ENCODE measurements at places on chromosomes 7 and 10.

- no peak for DNase-seq
These were observed 82.7 kb downstream of the PAX2 start for GRCh38 chr10:100827819-100828737.

DNA sequence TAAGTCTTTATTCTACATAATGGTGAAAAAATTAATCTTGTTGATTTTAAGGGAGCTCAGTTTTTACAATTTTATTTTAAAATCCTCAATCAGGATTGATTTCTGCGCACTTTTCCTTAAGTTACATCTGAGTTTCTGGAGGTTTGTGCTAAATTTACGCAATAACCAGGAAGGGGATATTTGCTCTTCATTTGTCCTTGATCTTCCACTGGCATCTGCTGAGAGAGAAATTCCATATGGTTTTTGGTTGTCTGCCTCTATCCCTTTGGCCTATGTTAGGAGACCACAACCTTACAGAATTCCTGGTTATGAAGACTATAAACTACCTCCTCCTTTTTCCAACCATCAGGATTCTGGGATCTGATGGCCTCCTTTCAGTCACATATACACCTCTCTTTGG lies 20.1 kb upstream of the CDK6 start:
- no peak for DNase-seq

GRCh38 chr7:28700790-28701203 lies 257.3 kb downstream of the TRIL start:
- DNase-seq, result no peak

DNA sequence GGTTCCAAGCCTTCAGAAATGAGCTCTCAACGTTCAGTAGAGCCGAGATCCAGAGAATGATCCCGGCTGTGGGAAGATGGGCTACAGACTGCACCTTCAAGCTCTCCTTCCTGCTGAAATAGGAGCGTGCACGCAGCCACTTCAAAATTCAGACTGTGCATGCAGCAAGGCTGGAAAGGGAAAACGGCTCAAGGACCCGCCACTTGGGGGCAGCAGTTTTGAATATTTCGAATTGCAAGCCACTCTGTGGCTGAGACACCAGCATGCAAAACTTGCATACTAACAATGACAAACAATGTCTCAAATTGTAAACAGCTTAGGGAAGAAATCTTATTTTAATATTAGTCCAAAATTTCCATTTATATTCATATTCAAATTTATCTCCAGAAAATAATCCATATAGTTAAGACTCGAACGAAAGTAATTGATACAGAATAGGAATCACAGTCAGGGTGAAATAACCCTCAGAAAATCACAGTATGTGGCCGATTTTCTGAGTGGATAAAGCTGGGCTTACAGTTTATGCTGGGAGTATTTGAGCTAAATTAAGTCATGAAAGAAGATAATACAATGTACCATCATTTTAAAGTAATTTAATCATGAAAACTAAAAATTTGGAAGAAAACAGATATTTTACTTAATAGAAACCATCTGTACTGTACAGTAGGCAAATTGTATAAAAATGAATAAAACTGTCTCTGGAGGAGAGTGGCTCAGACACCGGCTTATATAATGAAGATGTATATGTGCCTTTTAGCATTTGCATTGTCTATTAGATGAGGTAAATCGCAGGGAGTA lies 137.9 kb upstream of the MKI67 start:
- no peak for DNase-seq

- no peak for DNase-seq
These were observed 64.0 kb downstream of the NEURL1 start for GRCh38 chr10:103557455-103557854.

GRCh38 chr10:4250587-4250887 lies 465.5 kb upstream of the KLF6 start:
- no peak for DNase-seq

DNA sequence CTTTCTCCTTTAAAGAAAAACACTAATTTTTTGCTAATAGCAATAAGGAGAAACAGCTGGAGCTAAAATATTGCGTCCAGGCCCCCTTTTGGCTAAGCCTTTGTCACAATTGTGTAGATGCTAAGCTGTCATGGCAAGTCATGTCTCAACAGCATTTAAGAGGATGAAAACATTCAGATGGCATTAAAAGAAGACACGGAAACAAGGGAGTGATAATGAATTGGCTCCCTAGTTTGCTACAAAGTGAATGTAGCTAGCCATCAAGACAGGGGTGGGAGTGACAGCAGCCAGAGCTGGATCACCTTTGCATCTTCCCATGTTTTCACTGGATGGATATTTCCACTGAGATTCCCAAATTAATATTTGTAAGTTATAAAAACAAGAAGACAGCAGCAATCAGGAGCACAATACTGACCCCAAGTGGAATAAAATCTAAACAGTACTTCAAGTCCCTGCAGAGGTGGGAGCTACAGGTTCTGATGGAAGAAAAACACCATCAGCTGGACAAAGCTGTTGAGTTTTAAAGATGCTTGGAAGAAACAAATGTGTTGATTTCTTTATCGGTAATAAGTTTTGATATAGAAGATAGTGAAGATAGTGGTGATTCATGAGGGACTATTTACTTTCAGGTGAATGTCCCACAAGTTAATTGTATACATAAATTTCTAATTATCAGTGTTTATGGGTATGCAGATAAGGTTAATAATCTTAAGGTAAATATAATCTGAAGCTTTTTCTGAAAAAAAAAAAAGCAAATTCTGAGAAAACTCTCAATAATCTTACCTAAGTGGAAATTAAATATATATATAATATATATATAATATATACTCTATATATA lies 129.4 kb downstream of the SLC16A9 start:
- no peak for DNase-seq

DNA sequence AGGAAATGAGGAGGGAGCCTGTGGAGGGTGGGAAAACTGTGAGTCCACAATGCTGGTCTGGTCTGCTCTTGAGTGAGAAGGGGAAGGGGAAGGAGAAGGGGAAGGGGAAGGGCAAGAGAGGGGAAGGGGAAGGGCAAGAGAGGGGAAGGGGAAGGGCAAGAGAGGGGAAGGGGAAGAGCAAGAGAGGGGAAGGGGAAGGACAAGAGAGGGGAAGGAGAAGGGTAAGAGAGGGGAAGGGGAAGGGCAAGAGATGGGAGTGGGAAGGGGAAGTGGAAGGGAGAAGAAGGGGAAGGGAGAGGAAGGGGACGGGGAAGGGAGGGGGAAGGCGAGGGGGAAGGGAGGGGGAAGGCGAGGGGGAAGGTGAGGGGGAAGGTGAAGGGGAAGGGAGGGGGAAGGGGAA lies 213.2 kb downstream of the GRM8 start:
- DNase-seq, result no peak

DNA sequence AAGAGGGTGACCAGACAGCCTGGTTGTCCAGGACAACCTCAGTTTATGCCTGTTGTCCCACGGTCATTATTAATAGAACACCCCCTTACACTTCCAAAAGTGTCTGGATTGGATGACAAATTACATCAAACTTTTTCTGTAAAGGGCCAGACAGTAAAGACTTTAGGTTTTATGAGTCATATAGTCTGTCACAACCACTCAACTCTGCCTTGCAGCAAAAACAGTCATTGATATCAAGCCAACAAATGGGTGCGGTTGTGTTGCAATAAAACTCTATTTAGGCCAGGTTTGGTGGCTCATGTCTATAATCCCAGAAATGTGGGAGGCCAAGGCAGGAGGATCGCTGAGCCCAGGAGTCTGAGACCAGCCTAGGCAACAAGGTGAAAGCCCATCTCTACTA lies 66.7 kb upstream of the ATP6V0A4 start:
- no peak for DNase-seq

DNA sequence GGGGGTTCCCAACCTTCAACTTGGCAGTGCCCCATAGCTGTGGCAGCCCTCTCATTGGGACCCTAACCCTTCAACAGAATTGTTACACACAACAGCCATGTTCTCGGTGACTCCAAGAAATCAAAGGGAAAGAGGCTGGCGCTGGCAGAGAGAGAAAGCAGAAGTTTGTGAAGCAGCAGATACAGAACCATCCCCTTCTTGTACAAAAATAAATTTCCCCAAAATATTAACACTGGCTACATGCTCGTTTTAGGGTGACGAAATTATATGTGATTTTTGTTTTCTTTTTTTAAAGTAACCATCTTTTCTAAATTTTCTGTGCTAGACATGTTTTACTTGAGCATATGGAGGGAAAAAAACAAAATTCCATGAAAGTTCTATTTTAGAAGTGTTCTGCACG lies 45.2 kb upstream of the SAMD8 start:
- no peak for DNase-seq

DNA sequence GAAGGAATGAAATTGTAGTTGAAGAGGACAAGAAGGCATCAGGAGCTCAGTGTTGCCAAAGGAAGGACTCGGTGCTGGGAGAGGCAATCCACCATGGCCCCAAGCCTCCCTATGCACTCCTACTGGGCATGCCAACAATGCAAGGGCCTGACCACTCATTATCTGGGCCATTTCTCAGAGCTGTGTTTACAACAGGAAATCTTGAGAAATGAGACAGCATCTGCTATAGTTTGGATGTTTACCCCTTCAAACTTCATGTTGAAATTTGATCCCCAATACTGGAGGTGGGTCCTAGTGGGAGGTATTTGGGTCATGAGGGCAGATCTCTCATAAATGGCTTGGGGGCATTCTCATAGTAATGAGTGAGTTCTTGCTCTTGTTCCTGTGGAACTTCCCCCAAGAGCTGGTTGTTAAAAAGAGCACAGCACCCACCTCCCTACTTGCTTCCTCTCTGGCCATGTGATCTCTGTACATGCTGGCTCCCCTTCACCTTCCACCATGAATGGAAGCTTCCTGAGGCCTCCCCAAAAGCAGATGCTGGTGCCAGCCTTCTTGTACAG lies 50.8 kb upstream of the AOAH start:
- DNase-seq, result no peak

- no peak for DNase-seq
These were observed 279.2 kb downstream of the PRPF18 start for GRCh38 chr10:13865758-13866491.

DNA sequence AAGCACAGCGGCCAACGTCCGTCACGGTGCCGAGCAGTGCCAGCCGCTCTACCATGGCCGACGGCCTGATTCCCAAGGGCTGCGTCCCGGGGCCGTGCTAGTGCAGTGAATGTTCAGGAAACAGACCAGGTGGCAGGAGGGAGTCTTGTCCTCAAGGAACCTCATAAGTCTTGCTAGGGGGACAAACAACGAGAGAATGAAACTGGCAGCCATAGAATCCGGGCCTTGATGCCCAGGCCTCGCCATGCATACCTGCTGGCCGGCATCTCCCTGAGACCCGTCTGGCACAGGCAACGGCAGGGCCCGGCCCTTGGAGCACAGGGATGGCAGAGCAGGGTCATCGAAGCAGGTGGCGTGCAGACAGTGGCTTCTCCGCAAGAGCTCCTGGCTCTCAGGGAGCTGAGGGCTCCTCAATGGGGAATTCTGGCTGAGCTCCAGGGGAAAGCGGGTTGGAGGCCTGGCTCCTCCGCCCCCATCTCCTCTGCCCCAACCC lies 58.8 kb downstream of the DIP2C start:
- no peak for DNase-seq

- DNase-seq, result peak; percentile 75
These were observed 1.3 kb downstream of the ZNRF2 start for GRCh38 chr7:30285536-30286284.

DNA sequence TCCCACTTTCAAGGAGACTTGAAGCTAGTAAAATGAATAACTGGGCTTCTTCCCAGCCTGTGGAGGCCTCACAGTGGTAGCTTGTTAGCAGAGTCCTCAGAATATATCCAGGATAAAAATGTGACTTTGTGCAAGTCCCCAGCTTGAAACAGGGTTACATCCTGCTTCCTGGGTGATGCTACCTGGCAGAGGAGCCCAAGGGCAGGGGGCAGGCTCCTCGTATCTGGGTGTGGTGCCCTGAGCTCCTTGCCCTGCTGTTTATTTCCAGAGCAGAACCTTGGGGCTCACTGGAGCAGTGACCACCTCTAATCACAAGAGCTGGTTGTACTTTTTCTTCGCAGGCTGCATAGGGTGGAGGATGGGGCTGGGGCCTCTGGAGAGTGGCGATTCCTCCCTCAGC lies 94.8 kb downstream of the GRK5 start:
- no peak for DNase-seq

- DNase-seq, result no peak
These were observed 448.1 kb downstream of the ETV1 start for GRCh38 chr7:13541326-13541725.

- no peak for DNase-seq
These were observed 437.0 kb downstream of the SUGCT start for GRCh38 chr7:40571796-40572195.

GRCh38 chr7:68313806-68314205 lies 1284.5 kb upstream of the AUTS2 start:
- DNase-seq, result no peak

GRCh38 chr10:21849607-21850006 lies 153.9 kb downstream of the DNAJC1 start:
- DNase-seq, result no peak

DNA sequence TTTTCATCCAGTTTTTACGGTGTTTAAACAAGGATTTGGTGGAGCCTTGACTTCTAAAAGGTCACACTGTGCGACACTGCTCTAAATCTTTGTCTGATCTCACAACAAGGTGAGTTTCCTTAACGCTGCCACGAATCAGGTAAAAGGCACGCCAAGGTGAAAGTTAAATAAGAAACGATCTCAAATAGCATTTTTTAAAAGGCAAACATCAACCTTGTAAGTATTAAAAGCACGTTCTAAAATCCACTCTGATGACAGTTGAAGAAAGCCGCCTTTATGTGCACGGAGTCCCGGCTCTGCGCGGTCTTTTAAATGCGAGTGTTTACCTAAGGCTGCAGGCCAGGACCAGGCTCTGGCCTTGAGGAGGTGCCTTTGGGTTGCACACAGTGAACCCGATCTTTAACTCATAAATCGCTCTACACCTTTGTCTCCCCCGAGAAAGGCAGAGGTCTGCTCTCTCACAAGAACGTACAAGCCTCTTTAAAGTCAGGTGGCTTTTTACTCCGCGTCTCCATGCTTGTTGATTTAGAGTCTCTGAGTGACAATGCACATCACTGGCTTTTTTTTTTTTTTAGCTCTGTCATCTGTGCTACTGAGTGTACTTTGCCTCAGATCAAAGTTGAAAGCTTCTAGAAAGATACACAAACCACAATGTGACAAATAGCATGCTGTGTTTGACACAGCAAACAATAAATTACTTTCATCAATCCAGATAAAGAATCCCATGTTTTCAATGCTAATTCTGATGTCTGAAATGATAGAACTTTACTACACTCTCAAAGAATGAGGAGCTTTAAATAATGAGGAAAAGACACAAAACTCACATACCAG lies 25.9 kb upstream of the RNF32 start:
- DNase-seq, result no peak

Data from GM12864 (cell line).